Suprapubic skin (tissue), 4 donors: ENCODE measurements at places on chromosomes 4 and X.

DNA sequence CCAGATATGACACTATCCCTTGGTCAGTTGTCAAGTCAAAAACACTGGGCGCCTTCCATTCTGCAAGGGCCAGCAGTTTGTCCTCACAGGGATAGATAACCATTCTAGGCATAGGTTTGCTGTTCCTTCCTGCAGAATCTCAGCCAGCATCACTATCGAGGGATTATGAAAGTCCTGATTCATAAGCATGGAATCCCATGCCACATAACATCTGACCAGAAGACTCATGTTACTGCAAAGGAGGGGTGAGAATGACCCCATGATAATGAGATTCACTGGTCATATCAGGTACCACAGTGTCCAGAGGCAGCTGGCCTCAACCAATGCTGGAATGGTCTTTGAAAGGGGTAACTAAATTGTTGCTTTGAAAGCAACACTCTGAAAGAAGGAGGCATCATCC is 84.7 kb downstream of the OTC start:
- H3K27ac ChIP-seq: no peak overlapping the region
- no peaks in the 10 kb centered on the region for H3K27me3 ChIP-seq
- DNase-seq: no peak

GRCh38 chr4:139791681-139792080 is 126.1 kb downstream of the MGST2 start:
- peaks cover 10% of the 10 kb centered on the region for H3K4me1 ChIP-seq
- no peak for DNase-seq
- no peak overlapping the region for H3K4me3 ChIP-seq
- H3K27ac ChIP-seq: no peak overlapping the region
- H3K27me3 ChIP-seq: no peaks in the 10 kb centered on the region

GRCh38 chr4:71270901-71271300 is 67.9 kb upstream of the SLC4A4 start:
- H3K4me3 ChIP-seq: no peak overlapping the region
- H3K27me3 ChIP-seq: no peaks in the 10 kb centered on the region
- peaks cover 3% of the 10 kb centered on the region for H3K4me1 ChIP-seq
- no peak for DNase-seq
- H3K27ac ChIP-seq: no peak overlapping the region

GRCh38 chr4:139934708-139935195 is 219.2 kb downstream of the MAML3 start:
- H3K4me3 ChIP-seq: no peak overlapping the region
- no peak for DNase-seq
- peaks cover 17% of the 10 kb centered on the region for H3K4me1 ChIP-seq
- no peaks in the 10 kb centered on the region for H3K36me3 ChIP-seq
- H3K27me3 ChIP-seq: no peaks in the 10 kb centered on the region
- no peak overlapping the region for H3K27ac ChIP-seq

- no peak for DNase-seq
- H3K4me3 ChIP-seq: no peak overlapping the region
- no peaks in the 10 kb centered on the region for H3K36me3 ChIP-seq
Observed at GRCh38 chr4:177455561-177455970, 13.3 kb upstream of the AGA start.

GRCh38 chr4:30801876-30802275 is 81.7 kb downstream of the PCDH7 start:
- H3K27me3 ChIP-seq: no peaks in the 10 kb centered on the region
- no peaks in the 10 kb centered on the region for H3K36me3 ChIP-seq
- H3K4me1 ChIP-seq: peaks cover 17% of the 10 kb centered on the region
- H3K27ac ChIP-seq: no peak overlapping the region
- H3K4me3 ChIP-seq: no peak overlapping the region

- no peaks in the 10 kb centered on the region for H3K36me3 ChIP-seq
- H3K4me3 ChIP-seq: no peak overlapping the region
- H3K27ac ChIP-seq: no peak overlapping the region
- DNase-seq: no peak
Observed at GRCh38 chrX:24131476-24131875, 18.1 kb upstream of the ZFX start.

DNA sequence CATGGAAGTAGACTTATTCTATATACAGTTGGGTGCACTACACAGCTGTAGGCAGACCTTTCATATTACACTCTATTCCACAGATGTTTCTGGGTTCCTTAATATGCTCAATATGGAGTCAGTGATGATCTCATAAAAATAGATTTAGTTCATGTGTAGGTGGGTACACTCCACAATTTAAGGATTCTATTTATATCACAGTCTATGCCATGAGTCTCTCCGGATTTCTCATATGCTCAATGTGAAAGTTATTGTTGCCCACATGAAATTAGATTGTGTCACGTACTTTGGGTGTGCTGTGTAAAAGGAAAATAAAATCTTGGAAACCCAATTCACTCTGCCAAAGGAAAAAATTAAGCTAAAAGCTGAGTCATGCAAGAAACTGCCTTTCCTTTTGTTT is 32.5 kb upstream of the TASL start:
- no peak overlapping the region for H3K27ac ChIP-seq
- no peak for DNase-seq
- H3K4me1 ChIP-seq: no peaks in the 10 kb centered on the region
- no peaks in the 10 kb centered on the region for H3K36me3 ChIP-seq
- H3K27me3 ChIP-seq: no peaks in the 10 kb centered on the region

DNA sequence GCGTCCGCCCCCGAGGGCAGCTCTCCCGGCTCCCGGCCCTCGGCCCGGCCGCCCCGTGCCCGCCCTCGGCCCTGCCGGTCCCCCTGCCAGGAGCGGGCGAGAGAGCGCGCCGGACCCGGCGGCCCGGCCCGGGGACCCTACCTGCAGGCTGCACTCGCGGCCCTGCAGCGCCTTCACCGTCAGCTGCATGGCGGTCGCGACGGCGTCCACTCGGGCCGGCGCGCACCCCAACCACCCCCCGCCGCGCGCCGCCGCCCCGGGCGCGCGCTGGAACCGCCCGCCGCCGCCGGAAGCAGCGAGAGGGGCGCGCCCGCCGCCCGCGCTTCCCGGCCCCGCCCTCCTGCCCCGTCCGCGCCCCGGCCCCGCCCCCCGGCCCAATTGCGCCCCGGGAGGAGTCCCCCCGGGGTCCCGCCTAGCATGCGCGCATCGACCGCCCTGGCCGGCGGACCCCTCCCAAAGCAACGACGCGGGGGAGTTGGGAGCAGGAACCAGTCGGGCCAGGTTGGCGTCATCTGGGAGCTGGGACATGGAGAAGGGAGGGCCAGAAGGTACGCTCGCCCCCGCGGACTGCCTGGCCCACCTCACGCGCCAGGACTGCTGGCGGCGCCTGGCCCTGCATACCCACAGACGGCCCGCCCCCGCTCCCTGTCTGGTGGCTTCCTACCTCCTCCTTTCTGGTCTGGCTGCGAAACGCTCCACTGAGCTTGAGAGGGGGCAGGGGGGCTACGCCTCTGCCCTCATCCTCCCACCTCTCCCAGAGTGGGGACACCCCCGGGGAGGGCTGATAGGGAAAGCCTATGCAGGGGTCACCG is at the start of gene UBL4A:
TSS of gene UBL4A (minus strand) at position 220 of the 812 bp plus-strand sequence. CDS start at position 189, 31 bp downstream.
- DNase-seq: peak; percentile 77
- H3K27ac ChIP-seq: peak within 1 kb of the TSS; percentile 83
- no peaks in the 10 kb centered on the region for H3K27me3 ChIP-seq
- H3K4me3 ChIP-seq: peak within 1 kb of the TSS; percentile 69
- H3K4me1 ChIP-seq: peaks cover 32% of the 10 kb centered on the region

GRCh38 chrX:134603806-134604700 is 54.2 kb downstream of the PLAC1 start:
- H3K36me3 ChIP-seq: no peaks in the 10 kb centered on the region
- H3K27ac ChIP-seq: no peak overlapping the region
- no peaks in the 10 kb centered on the region for H3K27me3 ChIP-seq
- peaks cover 5% of the 10 kb centered on the region for H3K4me1 ChIP-seq
- H3K4me3 ChIP-seq: no peak overlapping the region
- no peak for DNase-seq

DNA sequence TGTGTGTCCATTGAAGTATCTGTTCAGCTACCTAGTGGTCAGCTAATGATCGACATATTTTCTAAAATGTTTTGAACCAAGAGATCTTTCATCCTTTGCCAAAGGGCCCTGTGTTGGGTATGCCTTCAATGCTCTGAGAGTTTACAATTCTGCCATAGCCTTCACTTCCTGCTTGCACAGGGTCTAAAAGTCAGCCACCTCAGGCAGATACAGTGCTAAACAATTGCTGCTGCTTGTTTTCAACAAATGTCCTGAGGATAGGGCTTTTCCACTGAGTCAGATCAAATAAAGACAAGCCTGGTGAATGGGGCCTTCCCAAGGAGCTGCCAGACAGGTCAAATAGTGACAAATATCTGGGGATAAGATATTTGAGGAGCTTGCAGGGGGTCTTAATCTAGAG is 16.7 kb downstream of the AMMECR1 start:
- H3K27ac ChIP-seq: no peak overlapping the region
- H3K4me3 ChIP-seq: no peak overlapping the region
- no peaks in the 10 kb centered on the region for H3K27me3 ChIP-seq
- no peaks in the 10 kb centered on the region for H3K4me1 ChIP-seq
- no peak for DNase-seq

GRCh38 chr4:152525878-152526277 is 10.0 kb downstream of the FBXW7 start:
- no peak overlapping the region for H3K4me3 ChIP-seq
- H3K36me3 ChIP-seq: no peaks in the 10 kb centered on the region
- no peak overlapping the region for H3K27ac ChIP-seq
- DNase-seq: no peak
- no peaks in the 10 kb centered on the region for H3K27me3 ChIP-seq

DNA sequence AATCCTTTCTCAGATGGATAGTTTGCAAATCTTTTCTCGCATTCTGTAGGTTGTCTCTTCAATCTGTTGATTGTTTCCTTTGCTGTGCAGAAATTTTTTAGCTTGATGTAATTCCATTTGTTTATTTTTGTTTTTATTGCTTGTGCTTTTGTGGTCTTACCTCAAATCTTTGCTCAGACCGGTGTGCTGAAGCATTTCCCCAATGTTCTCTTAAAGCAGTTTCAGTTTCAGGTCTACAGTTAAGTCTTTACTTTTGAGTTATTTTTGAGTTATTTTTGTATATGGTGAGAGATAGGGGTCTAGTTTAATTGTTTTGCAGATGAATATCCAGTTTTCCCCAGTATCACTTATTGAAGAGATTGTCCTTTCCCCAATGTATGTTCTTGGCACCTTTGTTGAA is 18.2 kb upstream of the SLC25A14 start:
- DNase-seq: no peak
- no peaks in the 10 kb centered on the region for H3K27me3 ChIP-seq
- no peak overlapping the region for H3K4me3 ChIP-seq
- H3K4me1 ChIP-seq: no peaks in the 10 kb centered on the region
- H3K36me3 ChIP-seq: no peaks in the 10 kb centered on the region
- H3K27ac ChIP-seq: no peak overlapping the region

DNA sequence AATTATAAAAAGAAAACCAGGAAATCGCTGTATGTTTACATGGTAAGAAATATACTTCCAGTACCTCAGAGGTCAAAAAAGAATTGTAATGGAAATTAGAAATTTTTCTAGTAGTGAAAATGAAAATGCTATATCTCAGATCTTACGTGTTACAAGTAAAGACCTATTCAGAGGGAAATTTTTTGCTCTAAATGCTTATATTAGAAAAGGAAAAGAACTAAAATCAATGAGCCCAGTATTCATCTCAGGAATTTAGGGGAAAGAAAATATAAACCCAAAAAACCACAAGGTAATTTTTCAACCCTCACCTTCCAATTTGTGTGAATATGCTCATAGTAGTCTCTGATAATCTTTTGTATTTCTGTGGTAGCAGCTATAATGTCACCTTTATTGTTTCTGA is 145.6 kb downstream of the RAP1GDS1 start:
- no peak for DNase-seq
- H3K4me3 ChIP-seq: no peak overlapping the region
- H3K27me3 ChIP-seq: no peaks in the 10 kb centered on the region
- H3K36me3 ChIP-seq: peaks cover 4% of the 10 kb centered on the region
- no peak overlapping the region for H3K27ac ChIP-seq

- H3K4me1 ChIP-seq: no peaks in the 10 kb centered on the region
- H3K27me3 ChIP-seq: no peaks in the 10 kb centered on the region
- H3K4me3 ChIP-seq: no peak overlapping the region
- no peaks in the 10 kb centered on the region for H3K36me3 ChIP-seq
- no peak for DNase-seq
- no peak overlapping the region for H3K27ac ChIP-seq
Observed at GRCh38 chrX:16931371-16931770, 15.1 kb upstream of the REPS2 start.

DNA sequence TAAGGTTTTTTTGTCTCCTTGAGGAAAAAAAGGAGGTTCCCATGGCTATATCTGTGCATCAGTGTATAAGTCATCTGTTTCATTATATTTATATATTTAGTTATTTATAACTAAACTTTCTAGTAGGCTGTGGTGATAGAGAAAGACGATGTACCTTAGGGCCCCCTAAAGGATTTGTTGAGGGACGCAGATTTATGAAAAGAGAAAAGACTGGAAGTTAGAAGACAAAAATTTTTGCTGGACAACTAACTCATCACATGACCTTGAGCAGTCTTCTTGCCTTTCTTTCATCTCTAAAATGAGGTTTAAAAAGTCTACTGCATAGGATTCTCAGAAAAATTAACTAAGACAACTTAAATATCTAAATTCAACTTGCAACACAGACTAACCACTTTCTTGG is 6.1 kb downstream of the GASK1B start:
- peaks cover 45% of the 10 kb centered on the region for H3K4me1 ChIP-seq
- no peak for DNase-seq
- peak overlapping the region; percentile 6 for H3K4me3 ChIP-seq
- no peak overlapping the region for H3K27ac ChIP-seq
- H3K27me3 ChIP-seq: no peaks in the 10 kb centered on the region
- no peaks in the 10 kb centered on the region for H3K36me3 ChIP-seq

- no peaks in the 10 kb centered on the region for H3K27me3 ChIP-seq
- no peak for DNase-seq
- H3K4me3 ChIP-seq: no peak overlapping the region
- H3K4me1 ChIP-seq: no peaks in the 10 kb centered on the region
- H3K36me3 ChIP-seq: no peaks in the 10 kb centered on the region
Observed at GRCh38 chrX:17882680-17883079, 21.6 kb upstream of the RAI2 start.

- no peaks in the 10 kb centered on the region for H3K36me3 ChIP-seq
- DNase-seq: no peak
- H3K27me3 ChIP-seq: no peaks in the 10 kb centered on the region
- no peak overlapping the region for H3K4me3 ChIP-seq
- no peaks in the 10 kb centered on the region for H3K4me1 ChIP-seq
Observed at GRCh38 chrX:30253257-30253656, 6.3 kb downstream of the MAGEB1 start.
